IMR-90 (cell line): ENCODE measurements at places on chromosomes 3 and 15. TPM values are rescaled to one million over a fixed set of nuclear protein-coding genes. Genes with fewer than 3 reads are reported as not detected.

The CCDC13 gene
- 0.18 and 0.28 TPM in 2 replicates for total RNA-seq

The ARNT2 gene
- 14.7 and 19.0 TPM in 2 replicates for total RNA-seq

The LRTM1 gene
- not detected in 2 replicates for total RNA-seq

The C3orf20 gene
- not detected in 2 replicates for total RNA-seq

The TNFSF10 gene
- total RNA-seq = 1.1 and 1.3 TPM in 2 replicates

DNA sequence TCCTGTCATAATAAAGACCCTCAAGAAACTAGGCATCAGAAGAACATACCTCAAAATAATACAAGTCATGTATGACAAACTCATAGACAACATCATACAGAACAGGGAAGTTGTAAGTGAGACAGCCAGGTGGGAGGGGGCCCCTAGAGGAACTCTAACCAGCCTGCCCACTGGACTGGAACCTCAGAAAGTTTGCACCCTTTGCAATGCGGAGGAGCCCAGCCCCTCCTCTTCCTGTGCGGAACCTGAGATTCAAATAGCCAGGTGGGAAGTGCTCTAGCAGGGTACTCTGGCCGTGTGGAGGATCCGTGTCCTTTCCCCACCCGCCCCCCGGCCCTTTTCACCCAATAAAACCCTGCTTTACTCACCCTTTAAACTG lies 387.0 kb upstream of the CBLB start:
- no peak for DNase-seq

DNA sequence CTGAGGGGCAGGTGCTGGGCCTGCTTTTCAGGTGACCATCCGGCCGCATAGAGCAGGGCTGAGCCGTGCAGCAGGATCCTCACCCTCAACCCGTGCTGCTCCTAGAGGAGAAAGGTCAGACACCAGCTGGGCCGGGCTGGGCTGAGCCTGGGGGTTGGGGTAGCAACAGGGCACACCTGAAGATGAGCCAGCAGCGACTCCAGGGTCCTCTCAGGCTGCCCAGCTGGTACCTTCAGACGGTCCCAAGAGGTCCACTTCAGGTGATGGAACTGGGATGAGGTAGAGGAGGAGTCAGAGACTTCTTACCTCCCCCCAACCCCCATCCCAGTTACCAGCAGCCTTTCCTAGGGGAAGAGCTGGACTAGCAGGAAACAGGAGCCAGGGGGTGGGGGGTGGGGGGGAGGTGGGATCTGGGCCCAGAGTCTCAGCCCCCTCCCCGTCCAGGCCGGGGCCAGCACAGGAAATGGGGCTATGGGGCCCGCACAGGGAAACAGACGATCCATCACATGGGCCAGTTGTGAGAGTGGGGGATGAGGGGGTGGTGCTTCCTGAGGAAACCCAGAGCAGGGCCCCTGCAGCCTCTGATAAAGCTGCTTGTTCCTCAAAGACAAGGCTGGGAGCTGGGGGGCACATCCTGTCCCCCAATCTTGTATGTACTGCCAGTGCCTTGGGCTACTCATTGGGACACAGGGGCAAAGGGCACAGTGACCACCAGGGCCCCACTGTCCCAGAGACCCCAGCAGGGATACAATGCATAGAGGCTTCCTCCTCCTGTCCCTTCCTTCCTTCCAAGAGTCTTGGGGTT lies 3.0 kb downstream of the INKA1 start:
- DNase-seq = no peak

- no peak for DNase-seq
Measured at GRCh38 chr3:12963231-12963896, 109.9 kb downstream of the IQSEC1 start.

GRCh38 chr3:5079761-5080160 lies 42.3 kb upstream of the ARL8B start:
- DNase-seq = no peak

GRCh38 chr3:113441051-113441770 lies at the start of gene CFAP44:
Gene CFAP44, minus strand, starts transcription at chr3:113441493. Its CDS starts 7,829 bp downstream, at chr3:113433664.
- peak; percentile 52 for DNase-seq

- DNase-seq = peak; percentile 82
Measured at GRCh38 chr3:120622870-120623726, 27.0 kb downstream of the NDUFB4 start.

GRCh38 chr3:188219147-188219546 lies 65.2 kb downstream of the LPP start:
- no peak for DNase-seq

DNA sequence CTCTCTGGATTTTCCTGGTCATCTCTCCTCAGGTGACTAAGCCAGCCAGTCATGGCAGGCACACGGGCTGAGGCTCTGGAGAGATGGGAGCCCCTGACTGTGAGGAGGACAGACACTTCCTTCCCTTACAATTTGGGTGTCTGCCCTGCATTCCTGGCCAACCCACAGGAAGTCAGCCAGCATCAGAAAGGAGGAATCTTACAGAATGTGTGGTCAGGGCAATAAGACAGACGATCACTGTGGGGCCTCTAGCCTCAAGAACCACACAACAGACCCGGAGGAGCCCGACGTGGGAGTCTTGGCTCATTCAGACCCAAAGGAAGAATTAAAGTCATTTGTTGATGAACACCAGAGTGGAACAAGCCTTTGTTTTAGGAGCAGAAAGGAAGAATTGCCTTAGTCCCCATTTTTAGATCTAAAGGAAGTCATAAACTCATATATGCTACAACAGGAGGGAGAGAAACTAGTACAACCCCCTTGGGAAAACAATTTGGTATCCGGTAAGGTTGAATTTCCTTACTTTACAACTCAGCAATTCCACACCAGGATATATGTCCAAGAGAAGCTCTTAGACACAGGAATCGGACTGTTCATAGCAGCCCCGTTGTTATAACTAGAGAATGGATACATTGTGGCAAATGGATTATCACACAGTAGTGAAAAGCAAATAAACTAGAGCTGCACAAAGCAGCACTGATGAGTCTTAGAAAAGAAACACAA lies 62.2 kb downstream of the ABTB1 start:
- peak; percentile 98 for DNase-seq

DNA sequence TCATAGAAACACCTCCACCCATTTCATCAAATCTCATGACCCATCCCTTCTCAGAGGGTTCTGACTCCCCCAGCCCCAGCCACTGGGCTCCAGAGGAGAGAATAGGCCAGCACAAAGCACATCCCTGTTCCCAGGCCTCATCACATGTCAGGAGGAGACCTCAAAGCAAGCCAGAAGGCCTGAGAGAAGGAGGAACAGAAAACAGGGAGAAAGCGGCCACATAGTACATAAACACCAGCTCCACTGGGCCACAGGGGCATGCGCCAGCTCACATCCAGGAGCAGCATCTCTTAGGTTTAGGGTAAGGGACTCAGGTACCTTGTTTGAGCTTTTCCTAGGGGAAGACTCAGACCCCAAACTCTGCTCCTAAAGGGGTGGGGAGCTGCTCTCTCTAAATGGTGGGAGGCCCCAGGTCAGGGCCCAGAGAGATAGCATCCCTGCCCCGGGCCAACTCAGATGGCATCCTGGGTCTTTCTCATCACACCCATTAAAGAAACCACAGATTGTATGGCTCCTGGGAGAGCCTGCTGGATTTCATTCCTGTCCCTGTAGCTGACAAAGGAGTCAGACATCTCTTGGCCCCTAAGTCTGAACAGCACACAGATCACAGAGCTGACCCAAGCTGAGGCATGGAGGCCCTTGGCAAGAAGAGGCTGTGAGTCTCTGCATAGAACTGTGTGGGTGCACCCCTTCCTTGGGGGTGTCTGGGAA lies 2.5 kb downstream of the SHF start:
- DNase-seq = no peak

DNA sequence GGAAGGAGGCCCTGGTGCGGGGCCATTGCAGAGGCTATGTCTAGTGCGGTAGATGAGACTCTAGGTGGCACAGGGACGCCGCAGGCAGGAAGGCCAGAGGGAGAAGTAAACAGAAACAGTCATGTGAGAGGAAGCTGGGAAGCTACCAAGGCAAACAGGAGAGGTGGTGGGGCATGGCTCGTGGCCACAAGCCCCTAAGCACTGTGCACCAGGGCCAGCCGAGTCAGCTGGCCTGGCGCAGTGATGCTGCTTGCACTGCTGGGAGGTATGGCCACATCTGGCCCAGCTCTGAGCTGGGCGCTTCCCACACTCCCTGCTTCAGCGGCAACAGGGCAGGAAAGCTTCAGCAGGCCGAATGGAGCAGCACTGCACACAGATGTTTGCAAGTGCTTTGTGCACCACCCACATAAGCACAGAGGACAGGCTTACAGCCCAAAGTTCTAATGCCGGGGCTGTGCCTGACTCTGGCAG lies 76.6 kb downstream of the SRGAP3 start:
- no peak for DNase-seq

DNA sequence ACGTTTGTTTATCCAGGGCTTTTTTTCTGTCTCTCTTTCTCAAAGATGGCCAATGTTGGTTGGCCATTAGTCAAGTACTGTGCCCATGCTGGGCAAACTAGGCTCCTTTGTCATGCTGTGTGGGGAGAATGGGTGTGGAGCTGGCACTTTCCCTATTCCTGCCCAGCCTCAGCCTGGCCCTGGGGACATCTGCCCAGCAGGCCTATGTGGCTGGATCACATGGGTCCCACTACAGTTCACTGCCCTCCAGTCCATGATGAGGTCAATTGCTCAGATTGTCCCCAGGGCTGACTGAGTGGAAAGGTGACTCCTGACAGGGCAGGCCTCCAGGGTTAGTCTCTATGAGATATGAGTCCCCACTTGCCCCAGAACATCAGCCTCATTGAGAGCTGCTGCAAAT lies 54.4 kb upstream of the HERC1 start:
- DNase-seq = no peak

DNA sequence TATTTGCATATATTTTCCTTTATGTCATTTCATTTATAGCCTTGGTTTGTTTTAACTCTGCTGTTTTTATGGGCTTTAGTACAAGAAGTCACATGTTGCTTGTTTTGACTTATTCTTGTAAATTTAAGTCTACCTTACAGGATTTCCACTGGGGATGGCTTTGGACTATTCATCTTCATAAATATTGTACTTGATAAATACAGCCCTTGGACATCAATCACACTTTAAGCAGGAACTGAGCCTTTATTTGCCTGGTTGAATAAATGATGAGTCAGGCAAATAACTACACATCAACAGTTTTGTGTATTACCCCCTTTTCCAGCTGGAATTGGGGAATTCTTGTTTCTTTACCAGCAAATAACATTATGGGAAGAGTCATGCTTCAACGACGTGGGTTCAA lies 286.0 kb downstream of the CNTN3 start:
- DNase-seq = no peak

GRCh38 chr3:11159421-11159904 lies 5.2 kb downstream of the HRH1 start:
- peak; percentile 98 for DNase-seq

GRCh38 chr15:59594493-59594942 lies 17.1 kb upstream of the GCNT3 start:
- DNase-seq = peak; percentile 86

DNA sequence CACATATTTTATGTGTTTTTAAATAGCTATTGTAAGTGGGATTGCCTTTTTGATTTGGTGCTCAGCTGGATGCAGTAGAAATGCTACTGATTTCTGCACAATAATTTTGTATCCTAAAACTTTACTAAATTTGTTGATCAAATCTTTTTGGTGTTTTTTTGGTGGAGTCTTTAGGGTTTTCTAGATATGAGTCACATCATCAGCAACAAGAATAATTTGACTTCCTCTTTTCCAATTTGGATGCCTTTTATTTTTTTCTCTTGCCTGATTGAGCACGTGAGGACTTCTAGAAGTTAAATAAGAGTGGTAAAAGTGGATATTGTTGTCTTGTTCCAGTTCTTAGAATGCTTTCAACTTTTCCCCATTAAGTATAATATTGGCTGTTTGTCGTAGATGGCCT lies 51.3 kb downstream of the TLNRD1 start:
- no peak for DNase-seq

- peak; percentile 65 for DNase-seq
Measured at GRCh38 chr3:174125267-174125824, 727.8 kb downstream of the NLGN1 start.

- no peak for DNase-seq
Measured at GRCh38 chr3:143060906-143061305, 58.7 kb upstream of the CHST2 start.

GRCh38 chr15:100553468-100553867 lies 24.7 kb upstream of the CERS3 start:
- DNase-seq = no peak

DNA sequence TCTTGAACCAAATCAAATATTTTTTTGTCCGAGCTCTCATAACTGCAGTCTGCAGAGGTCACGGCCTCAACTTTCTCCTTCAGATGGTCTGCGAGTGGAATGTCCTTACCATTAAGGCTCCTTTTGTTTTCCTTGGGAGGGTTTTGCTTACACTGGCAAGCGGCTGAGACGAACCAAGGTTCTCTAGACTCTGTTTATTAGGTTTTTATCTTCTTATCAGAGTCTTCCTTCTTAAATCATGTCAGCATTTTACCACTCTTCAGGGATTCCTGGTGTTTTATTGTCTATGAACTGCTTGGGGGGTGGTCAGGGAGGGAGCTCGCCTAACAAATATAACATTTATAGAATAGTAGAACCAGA lies 773.7 kb upstream of the NR2F2 start:
- no peak for DNase-seq

- no peak for DNase-seq
Measured at GRCh38 chr3:43152649-43153048, 46.8 kb upstream of the POMGNT2 start.

DNA sequence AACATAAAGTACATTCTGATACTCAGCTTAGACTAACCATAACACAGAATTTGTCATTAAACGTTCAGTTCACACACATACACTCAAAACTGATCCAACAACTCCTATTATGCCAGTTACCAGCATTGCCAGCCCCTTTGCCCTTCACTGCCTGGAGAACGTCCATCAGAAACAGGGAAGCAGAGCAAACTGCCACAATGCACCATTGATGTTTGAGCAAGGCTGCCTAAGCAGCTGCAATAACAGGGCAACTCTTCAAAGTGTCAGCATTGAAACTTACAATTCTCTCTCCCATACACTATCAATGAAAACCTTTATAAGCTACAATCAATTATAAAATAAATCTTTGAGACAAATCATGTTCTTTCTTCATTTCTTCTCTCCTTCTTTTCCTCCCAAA lies 85.1 kb downstream of the ZBTB20 start:
- DNase-seq = no peak

GRCh38 chr3:13459605-13460340 lies 20.3 kb upstream of the HDAC11 start:
- DNase-seq = no peak

- peak; percentile 88 for DNase-seq
Measured at GRCh38 chr3:141294848-141295247, 63.2 kb downstream of the PXYLP1 start.

DNA sequence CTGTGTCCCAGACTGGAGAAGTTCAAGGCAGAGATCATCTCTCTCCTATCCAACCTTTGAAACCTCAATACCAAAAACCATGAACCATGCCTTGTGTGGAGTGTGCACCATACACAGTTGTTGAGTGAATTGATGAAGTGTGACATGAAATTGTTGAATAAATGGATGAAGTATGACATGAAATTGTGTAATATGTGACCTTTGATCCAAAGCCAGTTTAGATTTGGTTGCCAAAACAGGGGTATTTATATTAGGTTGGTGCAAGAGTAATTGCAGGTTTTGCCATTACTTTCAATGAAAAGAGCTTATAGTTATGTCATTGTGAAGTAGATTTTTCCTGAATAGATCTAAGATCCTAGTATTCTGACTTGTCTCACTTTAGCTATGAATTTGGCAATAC lies 3.1 kb upstream of the MAGI1 start:
- no peak for DNase-seq
